Stimulated activated CD4-positive, alpha-beta T cell treated with anti-CD3 and anti-CD28 coated beads, Interleukin-4, amount 100 ng/mL, for 4 hours (primary cell): ENCODE measurements at places on chromosomes 3 and 15.

DNA sequence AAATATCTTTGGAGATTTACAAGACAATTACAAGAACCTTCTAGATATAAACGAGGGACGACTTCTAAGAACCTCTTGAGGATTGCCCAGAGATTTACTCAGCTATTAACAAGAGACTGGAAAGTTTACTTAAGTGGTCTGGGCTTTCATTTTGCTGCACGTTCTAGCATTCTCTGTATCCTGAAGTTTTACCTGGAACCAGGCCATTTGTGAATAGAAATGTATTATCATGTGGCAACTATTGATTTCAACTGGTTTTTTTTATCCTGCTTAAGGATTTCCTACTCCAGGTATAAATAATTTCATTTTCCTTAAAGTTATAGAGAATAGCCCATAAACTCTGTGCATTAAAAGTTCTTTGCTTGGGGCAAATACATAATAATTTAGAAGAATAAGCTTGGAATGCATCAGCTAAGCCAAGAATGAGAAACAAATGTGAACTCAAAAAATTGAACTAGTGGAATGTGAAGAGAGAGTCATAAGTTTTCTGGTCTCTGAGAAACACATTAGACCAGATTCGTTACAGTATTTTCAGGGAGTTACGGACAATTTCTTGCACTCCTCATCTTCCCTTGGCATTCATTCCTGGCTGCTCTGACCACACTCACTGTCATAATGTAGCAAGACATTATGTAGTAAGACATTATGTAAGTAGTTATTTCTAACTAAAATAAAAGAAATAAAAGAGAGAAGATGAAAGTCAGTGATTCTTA lies 1.3 kb downstream of the AQP9 start:
- no peak for DNase-seq

DNA sequence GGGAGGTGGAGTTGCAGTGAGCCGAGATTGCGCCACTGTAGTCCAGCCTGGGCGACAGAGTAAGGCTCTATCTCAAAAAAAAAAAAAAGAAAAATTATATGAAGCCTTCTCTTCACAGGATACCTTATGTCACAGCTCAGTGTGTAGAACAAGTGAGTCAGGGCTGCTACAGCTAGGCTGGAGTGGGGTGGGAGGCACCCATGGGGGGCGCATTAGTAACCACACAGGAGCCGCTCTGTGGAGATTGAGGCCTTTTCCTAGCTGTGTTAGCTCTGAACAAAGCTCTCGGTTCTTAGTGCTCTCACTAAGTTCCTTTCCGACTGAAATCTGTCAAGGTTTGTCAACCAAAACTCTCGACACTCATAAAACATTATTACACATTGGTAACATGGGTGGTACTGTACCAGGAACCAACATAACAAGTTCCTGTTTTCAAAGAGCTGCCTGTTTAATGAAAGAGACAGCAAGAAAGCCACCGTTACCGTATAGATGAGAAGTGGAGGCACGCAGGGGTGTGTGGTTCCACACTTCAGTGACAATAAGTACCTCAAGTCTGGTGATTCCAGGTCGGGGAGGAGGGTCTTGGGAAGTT lies 4.5 kb downstream of the LRRC31 start:
- peak; percentile 19 for DNase-seq

- no peak for DNase-seq
Measured at GRCh38 chr3:113590983-113591382, 58.6 kb downstream of the SIDT1 start.

GRCh38 chr3:128603811-128604775 lies 46.5 kb downstream of the RPN1 start:
- no peak for DNase-seq

DNA sequence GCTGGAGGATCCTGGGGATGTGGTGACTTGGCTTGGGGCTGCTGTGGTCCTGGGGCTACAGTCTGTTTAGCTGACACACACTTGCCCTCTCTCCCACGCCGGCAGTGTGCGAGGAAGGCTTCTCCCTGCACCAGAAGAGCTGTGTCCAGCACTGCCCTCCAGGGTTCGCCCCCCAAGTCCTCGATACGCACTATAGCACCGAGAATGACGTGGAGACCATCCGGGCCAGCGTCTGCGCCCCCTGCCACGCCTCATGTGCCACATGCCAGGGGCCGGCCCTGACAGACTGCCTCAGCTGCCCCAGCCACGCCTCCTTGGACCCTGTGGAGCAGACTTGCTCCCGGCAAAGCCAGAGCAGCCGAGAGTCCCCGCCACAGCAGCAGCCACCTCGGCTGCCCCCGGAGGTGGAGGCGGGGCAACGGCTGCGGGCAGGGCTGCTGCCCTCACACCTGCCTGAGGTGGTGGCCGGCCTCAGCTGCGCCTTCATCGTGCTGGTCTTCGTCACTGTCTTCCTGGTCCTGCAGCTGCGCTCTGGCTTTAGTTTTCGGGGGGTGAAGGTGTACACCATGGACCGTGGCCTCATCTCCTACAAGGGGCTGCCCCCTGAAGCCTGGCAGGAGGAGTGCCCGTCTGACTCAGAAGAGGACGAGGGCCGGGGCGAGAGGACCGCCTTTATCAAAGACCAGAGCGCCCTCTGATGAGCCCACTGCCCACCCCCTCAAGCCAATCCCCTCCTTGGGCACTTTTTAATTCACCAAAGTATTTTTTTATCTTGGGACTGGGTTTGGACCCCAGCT lies 2.9 kb upstream of the FES start:
- DNase-seq, result no peak

DNA sequence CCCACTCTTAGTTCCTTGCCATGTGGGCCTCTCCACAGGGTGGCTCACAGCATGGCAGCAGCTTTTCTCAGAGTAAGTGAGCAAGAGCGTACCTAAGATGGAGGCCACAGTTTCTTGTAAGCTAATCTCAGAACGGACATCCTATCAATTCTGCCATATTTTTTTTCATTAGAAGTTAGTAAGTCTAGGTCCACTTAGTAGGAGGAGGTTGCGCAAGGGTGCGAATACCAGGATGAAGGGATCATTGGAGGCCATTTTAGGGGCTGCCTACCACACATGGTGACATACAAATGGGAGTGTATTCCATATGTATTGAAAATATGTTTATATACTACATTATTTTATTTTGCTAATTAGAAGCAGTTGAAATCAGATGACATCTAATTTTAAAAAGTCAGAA lies 31.5 kb downstream of the NR1D2 start:
- DNase-seq, result no peak
